ENCODE measurements at places on chromosomes 4 and X.

GRCh38 chr4:108068442-108068841 lies 78.8 kb downstream of the HADH start:
- DNase-seq: no peak

GRCh38 chr4:55010550-55010949 lies 114.8 kb downstream of the KDR start:
- no peak for DNase-seq

DNA sequence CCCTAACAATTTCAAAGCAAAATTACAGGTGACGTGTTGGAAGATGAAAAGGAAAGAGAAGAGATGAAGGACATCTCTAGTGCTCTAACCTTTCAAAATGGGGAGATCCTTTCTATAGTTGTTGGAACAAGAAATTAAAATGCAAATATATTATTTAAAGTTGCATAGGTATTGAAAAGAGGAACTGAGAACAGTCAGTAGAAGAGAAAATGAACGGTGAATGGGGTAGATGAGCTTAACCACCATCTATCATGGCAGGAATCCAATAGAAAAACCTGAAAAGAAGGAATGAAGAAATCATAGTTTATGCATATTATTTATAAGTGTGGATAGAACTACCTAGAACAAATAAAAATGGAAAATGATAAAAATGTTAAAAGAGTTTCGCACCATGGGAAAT lies 42.0 kb downstream of the ANXA5 start:
- DNase-seq: no peak

DNA sequence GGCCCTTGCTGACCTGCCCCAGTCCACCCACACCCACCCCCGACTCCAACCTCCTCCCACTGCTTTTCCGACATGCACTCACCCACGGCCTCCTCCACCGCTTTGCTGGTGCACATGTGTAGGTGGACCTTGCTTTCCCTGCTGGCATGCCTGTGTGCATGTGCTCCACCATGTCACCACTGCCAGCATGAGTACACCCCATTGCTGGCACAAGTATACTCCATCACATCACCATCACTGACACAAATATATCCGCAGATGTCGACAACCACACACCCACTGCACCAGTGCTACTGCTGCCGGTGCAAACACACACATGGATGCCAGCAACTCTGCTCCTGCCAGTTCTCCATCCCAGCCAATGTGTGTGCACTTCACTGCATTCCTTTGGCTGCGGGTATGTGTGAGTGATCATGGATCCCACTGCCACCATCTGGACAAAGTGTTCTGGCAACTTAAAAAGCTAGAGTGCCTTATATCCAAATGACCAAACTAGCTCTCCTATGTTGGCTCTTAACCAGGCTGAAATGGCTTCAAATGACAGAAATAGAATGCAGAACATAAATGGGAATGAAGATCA lies 1072.3 kb downstream of the RAPGEF2 start:
- DNase-seq: no peak

DNA sequence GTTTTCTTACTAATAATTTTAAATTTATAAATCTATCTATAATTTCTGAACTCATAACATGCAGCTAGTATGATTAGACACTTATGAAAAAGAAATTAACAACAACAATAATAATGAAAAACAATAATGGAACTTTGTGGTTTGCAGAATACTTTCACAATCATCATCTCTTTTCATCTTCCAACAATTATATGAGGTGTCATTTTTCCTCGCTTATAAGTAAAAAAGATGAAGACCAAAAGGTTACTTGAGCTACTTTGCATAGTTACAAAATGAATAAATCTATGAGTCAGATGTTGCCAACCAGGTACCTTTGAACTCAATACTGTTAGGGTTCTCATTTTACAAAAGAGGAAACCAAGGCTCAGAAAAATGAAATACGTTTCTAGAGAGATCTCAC lies 98.5 kb upstream of the ELOVL6 start:
- DNase-seq: no peak

DNA sequence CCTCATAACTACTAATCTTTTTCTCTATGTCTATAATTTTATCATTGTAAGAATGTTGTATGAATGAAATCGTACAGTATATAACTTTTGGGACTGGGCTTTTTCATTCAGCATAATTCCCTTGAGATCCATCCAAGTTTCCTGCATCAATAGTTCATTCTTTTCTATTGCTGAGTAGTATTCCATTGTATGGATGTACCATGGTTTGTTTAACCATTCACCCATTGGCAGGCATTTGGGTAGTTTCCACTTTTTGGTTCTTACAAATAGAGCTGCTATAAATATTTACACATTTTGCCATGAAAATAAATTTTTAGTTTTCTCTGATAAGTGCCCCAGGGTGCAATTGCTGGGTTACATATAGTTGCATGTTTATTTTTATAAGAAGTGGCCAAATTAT lies 659.8 kb downstream of the RAPGEF2 start:
- DNase-seq: no peak

DNA sequence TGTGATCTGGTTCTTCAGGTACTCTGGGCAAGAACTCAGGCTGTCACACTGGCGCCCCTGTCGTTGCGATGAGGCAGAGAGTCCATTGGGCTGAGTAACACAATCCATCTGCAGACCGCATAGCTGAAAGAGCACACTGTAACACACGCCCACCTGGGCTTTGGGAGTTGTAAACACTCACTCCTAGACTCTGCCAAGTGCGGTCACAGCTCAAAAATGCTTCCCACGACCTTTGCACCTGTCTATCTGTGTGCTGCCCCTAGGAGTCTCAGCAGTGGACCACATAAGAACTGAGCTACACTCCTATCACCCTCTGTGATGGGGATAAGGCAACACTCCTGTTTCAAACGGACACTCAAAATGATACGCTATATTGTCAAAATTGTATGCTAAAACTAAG lies 2028.3 kb downstream of the PCDH7 start:
- DNase-seq: no peak

DNA sequence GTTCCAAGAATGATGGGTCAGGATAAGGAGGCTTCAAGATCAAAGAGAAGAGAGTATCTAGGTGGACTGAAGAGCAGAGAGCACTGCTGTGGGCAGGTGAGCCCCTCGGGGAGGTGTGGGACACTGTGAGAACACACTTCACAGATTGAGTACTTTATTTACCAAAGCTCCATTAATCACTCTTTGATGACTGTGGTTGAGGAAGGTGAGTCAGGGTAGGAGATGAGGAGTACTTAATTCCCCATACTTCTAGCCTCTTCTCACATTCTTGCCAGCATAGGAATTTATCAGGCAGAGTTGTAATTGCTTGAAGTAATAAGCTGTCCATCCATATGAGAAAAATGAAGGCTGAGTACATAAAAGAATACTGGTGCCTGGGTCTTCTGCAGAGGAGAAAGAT lies 375.3 kb downstream of the PCDH10 start:
- no peak for DNase-seq

GRCh38 chrX:15525664-15526416 lies 25.2 kb downstream of the BMX start:
- DNase-seq: peak; percentile 49

All from NCI-H1417 treated with DMSO at 0.1 percent for 48 hours (cell line).